Gastroesophageal sphincter (tissue), 4 donors: ENCODE measurements at places on chromosomes 6 and 20.

DNA sequence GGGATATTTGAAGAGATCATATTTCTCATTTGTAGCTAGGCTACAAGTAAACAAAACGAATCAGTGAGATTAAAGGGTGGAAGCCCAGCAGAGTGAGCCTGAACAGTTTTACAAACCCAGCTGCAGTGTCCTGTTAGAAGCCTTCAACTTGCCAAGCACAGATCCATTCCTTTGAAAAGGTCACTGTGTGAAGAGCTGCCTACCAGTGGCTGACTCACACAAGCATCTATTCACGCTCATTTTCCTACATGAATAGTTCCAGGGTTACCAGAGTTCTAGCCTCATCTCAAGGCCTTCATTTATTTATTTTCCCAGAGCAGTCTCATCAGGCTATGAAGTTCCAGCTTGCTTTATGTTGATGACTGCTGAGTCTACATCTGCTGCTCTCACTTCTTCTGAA, 25.7 kb upstream of the MLIP start:
- H3K27me3 ChIP-seq = no peaks in the 10 kb centered on the region
- peaks cover 11% of the 10 kb centered on the region for H3K4me1 ChIP-seq
- H3K27ac ChIP-seq = no peak overlapping the region
- no peaks in the 10 kb centered on the region for H3K36me3 ChIP-seq
- ATAC-seq = peak; percentile 42

- no peaks in the 10 kb centered on the region for H3K27me3 ChIP-seq
- H3K27ac ChIP-seq = no peak overlapping the region
- H3K36me3 ChIP-seq = peaks cover 79% of the 10 kb centered on the region
- no peak overlapping the region for H3K4me3 ChIP-seq
- peaks cover 7% of the 10 kb centered on the region for H3K4me1 ChIP-seq
Measured at GRCh38 chr20:25212242-25212641, 16.7 kb downstream of the ENTPD6 start.

DNA sequence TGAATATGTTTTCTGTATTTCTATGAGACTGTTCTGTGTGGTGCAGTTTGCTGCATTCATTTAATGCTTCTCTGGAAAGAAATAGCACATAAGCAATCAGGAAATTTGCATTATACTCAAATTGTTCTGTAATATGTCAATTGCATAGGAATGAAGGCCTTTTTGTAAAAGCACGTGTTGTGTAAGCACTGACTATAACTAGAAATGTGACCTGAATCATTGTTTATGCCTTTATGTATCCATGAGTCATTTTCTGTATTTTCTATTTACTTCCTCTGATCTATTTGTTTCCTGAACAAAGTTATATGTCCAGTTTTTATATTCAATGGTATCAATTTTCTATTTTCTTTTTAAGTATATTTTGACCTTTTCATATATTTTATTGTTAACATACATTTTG, 1455.3 kb downstream of the GRIK2 start:
- H3K4me1 ChIP-seq = no peaks in the 10 kb centered on the region
- no peaks in the 10 kb centered on the region for H3K27me3 ChIP-seq
- H3K36me3 ChIP-seq = no peaks in the 10 kb centered on the region

GRCh38 chr6:3882431-3882830, 33.3 kb downstream of the FAM50B start:
- H3K27ac ChIP-seq = no peak overlapping the region
- no peaks in the 10 kb centered on the region for H3K36me3 ChIP-seq
- no peak overlapping the region for H3K4me3 ChIP-seq

DNA sequence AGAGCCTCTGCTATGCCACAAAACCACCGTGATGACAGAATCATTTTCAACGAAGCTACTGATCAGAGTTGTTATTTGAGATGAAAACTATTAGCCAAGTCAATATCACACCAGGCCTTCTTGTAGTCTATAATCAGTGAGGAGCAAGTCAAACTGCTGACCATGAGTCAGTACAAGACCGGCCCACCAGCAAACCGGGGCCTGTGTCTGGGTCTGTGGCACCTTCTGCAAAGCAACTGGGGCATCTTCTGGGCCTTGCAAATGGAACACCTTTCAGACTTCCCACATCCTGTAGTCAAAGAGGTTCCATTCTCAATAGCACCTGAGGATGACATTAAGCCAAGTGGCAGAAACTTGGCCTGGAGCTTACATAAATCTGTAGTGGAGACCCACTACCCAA, 38.5 kb downstream of the CPXM1 start:
- no peak overlapping the region for H3K27ac ChIP-seq
- no peaks in the 10 kb centered on the region for H3K4me1 ChIP-seq
- no peak for ATAC-seq
- H3K36me3 ChIP-seq = no peaks in the 10 kb centered on the region
- peaks cover 95% of the 10 kb centered on the region for H3K27me3 ChIP-seq

DNA sequence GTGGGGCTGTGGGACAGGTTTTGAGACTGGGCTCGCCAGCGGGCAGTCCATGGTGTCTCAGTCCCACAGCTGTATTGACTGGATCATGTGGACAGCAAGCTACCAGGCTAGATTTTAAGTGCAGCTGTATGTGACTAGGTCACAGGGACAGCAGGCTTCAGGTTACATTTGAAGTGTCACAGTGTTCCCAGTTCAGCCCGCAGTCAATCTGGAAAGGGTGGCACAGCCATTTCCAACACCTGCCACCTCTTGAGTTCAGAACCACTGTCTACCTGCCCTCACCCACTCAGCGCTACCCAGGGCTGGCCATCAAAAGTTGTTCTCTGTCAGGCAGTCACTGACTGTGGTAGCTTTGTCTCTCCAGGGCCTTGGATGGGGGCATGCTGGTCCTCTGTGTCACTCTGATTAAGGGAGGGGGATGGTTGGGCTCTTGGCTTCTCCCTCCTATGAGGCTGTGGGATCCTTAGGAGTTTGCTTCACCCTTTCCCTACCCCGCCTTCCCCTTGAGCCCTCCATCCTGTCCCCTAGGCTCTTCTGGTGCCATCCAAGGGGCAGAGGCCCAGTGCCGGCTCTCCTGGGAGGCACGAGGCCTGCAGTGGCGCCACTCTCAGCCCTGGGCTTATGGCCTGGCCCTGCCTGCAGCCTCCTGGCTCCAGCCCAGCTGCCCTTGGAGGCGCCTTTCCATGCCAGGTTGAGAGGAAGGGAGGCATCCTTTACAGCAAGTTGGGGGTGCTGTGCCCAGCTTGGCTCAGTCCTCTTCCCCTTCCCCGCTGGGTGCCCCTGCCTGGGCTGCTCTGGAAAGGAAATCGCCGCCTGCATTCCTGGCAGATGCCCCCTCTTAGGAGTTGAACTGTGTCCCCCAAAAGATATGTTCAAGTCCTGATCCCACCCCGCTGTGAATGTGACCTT, 44.9 kb downstream of the PNLDC1 start:
- H3K27me3 ChIP-seq = no peaks in the 10 kb centered on the region
- no peak for ATAC-seq
- H3K4me3 ChIP-seq = no peak overlapping the region

DNA sequence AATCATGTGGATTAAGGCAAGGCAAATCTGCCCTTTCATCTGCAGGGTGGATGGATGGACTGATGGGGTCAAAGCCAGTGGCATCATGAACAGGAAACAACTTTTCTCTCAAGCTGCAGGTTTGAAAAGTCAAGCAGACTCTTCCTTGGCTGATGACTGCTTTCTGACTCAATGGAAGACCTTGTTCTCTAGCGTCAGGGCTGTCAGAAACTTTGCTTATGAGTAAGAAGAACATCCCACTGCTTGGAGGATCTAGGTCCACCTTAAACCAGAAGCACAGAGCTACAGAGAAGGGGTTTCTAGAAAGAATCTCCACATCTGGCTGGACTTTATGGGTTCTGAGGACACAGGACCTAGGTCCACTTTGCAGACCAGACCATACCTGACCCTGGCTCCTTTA, 36.3 kb upstream of the CST5 start:
- no peak overlapping the region for H3K27ac ChIP-seq
- H3K4me1 ChIP-seq = peaks cover 17% of the 10 kb centered on the region
- peaks cover 6% of the 10 kb centered on the region for H3K27me3 ChIP-seq
- no peak for ATAC-seq
- no peaks in the 10 kb centered on the region for H3K36me3 ChIP-seq
- H3K4me3 ChIP-seq = no peak overlapping the region
